AG08395 (cell line): ENCODE measurements at places on chromosomes 12 and 14.

DNA sequence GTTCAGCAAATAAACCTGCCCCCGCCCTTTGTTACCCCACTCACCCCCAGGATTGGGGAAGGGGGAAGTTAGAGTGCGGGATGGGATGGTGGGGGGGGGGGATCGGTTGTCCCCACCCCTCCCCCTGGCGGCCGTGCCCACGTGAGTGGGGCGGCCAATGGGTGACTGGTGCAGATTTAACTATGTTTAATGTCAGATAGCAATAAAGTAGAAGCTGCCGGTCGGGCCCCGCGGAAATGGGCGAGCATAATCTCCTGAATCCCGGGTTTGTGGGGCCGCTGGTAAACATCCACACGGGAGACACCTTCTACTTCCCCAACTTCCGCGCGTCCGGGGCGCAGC, at the start of gene HOXC12:
HOXC12 (plus strand) TSS at position 210 of the 342 bp plus-strand sequence; CDS start at position 237, 27 bp downstream.
- DNase-seq, result no peak

DNA sequence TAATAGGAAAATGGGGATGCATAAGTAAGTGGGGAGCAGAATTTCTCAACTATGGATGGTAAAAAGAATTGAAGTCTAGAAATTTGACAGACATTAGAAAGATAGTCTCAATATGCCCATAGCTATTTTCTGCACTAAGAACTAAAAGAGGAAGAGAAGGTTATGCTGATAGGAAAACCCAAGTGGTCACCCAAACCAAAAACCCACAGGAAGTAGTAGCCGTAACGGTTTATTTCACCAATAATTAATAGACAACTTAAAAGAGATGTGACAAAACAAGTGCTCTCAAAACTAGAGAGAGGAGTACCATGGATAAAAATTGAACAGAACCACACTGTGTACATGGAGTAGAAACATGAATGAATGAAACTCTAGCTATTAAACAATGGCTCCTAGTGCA, 295.4 kb downstream of the FSCB start:
- no peak for DNase-seq

DNA sequence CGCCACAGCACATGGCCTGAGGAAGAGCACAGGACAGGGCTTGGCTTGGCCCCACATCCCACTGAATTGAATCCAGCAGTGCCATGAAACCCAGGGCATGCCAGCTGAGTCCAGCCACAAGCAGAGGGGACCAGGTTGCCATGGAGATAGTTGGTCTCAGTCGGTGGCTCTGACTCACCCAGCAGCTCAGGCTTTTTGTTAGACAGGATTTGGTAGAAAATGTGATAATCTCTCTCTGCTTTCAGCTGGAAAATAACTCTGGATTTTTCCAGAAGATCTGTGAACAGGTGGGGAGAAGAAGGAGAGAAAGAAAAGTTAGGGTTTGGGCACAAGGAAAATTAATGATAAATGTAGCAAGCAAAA, 4.8 kb downstream of the MYH7 start:
- DNase-seq, result peak; percentile 71

DNA sequence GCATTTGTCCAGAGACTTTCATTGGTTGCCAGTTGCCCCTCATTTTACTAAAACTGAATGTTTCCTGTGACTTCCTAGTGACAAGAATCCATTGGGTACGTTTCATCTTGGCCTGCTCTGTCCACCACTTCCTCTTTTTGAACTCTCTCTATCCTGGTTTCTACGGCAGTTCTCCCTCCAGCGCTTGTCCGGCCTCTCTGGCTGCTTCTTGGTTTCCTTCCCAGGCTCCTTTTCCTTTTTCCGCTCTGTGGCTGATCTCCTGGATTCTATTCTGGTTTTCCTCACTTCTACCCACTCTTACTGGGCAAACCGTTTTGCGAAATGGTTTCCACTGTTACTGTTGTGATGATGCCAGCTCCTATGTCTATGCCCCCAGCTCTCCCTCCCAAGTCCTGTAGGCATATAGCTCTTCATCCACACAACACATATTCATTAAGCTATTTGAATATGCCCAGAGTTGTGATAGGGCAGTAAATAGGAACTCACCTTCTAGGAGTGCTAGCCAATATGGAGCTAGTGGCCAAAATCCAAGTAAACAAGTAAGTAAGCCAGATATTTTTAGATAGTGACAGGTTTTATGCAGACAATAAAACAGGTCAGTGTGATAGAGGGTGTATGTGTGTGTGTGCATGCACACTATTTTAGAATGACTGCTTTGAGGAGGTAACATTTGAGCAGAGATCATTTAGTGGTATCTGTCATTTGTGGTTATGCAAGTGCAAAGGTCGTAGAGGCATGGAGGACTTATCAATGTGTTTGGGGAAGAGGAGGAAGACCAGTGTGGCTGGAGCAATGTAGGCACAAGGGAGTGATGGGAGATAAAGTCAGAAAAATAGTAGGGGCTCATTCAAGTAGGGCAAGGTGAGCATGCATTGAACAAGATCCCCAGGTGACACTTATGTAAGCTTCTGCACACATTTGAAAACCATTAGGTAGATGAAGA, 27.9 kb upstream of the CTDSP2 start:
- DNase-seq, result no peak

DNA sequence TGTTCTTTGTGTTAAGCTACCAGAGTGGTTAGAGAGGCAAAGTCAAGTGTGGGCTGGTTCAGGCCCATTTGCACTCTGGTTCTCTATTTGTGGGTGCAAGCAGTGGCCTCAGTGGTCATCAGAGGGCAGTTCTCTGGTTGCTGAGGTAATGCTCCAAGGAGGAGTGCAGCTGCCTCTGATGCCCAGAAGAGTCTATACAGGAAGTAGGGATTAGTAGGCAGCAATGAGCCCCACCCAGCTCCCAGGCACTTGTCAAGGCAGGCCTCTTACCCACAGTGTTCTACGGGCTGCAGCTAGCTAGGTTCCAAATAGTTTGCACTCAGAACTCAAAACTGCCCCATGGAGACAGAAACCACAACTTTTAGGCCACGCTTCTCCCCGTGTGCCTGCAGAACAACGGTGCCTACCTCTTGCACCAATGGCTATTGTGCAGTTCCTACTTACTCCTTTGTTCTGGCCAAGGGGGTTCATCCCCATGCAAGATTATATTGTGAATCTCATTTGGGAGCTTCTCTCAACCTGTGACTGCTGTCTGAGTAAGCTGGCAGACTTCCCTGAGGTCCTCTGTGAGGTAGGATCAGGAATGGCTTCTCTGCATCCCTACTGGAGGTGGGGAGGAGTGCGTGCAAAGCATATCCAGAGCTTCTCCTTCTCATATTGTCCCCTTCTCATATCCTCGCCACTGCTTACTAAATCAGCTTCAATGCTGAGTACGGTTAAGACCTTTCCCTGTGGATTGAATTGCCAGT, 410.3 kb upstream of the LMO3 start:
- DNase-seq, result no peak

- no peak for DNase-seq
These were observed 113.9 kb downstream of the GCH1 start for GRCh38 chr14:54788701-54789100.

- DNase-seq, result no peak
These were observed 101.4 kb downstream of the SLC8A3 start for GRCh38 chr14:70087380-70087697.

DNA sequence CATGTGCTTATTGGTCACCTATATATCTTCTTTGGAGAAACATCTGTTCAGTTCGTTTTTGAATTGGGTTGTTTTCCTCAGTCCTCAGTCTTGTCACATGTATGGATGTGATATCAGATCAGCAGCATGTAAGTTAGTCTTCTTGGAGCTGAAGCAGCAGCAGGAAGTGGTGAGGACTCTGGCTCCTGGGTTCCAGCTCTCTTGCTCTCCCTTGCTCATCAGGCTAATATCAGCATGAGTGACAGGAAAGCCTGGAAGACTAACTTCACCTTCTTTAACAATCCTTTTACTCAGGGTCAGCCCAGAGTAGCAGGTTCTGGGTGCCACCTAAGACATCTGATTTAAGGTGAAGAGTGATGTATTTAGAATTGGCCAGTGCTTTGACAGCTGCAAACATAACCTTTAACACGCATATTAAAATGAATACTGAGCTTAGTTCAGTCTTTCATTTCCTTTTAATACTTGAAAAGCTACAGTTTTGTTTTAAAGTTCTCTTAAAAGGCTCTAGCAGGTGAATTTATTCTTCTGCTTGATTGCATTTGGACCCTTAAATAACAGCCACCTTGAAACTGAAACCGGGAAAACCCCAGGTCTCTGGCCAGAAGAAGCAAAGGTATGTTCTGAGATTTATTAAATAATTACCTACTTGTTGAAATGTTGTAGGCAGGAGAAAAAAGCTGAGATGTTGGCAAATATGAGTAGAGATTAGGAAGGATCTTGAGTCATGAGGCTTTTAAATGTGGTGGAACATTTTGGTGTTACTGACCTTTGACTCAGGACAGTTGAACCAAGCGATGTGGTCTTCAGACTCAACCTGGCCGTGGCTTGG, 54.3 kb downstream of the DRAM1 start:
- DNase-seq, result no peak

GRCh38 chr12:113044516-113044915, 12.0 kb upstream of the DTX1 start:
- no peak for DNase-seq

DNA sequence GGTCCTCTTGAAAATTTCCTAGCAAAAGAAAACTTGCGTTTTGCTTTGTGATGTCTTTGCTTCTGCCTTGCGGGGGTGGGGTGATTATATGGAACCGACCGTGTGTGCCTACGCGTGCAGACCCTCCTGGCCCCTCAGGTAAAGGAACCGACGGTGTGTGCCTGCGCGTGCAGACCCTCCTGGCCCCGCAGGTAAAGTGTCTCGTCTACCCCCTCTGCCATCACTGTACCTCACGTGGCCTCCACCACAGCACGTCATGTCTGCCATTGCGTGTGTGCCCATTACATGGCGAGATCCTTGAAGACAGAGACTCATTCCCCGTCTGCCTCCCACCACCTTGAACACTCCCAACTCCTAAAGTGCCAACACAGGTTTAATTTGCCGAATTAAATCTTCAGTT, 3.6 kb downstream of the GOLGA3 start:
- no peak for DNase-seq

- DNase-seq, result no peak
These were observed 3.0 kb downstream of the B4GALNT1 start for GRCh38 chr12:57629897-57630471.

DNA sequence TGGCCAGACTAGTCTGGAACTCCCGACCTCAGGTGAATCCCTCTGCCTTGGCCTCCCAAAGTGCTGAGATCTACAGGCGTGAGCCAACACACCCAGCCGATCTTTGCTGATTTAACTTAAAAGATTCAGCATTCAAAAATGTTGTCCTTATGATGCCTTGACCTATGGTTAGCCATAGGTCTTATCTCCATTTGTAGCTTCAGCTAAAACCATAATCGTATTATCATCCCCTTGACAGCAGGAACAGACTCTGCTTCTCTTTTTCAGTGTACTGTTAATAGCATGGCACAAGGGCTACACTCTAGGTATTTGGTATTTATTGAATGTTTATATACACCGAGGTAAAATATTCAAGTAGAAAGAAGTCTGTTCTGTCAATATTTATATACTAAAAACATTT, 15.3 kb downstream of the CCDC62 start:
- DNase-seq, result no peak

- no peak for DNase-seq
These were observed 356.2 kb downstream of the SNAPC1 start for GRCh38 chr14:62118461-62118860.

- DNase-seq, result peak; percentile 41
These were observed 5.3 kb downstream of the SCNN1A start for GRCh38 chr12:6369916-6370575.

- DNase-seq, result peak; percentile 72
These were observed 371.9 kb downstream of the ATP23 start for GRCh38 chr12:58313091-58313855.

DNA sequence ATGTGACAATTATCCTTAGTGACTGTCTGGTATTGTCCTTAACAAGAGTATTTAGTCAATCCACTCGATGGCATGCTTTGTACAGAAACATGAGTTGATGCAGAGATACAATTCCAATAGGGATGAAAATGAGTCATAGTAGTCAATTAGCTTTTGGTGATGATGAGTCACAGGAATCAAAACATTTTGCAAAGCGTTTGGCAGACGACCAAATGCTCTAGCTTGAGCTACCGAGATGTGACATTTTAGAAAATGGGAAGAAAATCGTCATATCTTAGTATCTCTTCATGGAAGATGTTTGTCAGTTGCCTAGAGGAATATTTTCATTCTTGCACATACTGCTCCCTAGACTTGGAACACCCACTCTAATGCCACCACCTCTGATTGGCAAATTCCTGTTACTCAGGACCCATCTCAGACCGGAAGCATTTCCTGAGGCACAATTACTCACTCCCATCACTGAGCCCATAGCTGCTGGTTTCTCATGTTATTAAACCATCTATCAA, 95.0 kb downstream of the LMNTD1 start:
- DNase-seq, result peak; percentile 88

DNA sequence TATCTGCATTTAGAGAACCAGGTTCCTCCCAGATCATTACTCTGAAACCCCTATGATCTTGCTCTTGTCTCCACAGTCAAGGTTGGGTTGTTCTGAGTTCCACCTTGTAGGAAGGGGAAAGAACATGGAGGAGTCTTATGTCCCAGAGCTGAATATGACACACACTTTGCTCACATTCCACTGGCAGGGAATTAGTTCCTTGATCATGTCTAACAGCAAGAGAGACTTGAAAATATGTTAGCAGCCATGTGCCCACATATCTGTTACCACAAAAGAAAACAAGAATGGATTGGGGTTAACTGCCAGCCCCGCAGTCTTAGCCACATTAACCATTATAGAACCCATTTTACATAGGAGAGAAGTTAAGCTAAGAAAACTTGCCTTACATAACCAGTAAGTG, 71.1 kb upstream of the MDM1 start:
- DNase-seq, result no peak

DNA sequence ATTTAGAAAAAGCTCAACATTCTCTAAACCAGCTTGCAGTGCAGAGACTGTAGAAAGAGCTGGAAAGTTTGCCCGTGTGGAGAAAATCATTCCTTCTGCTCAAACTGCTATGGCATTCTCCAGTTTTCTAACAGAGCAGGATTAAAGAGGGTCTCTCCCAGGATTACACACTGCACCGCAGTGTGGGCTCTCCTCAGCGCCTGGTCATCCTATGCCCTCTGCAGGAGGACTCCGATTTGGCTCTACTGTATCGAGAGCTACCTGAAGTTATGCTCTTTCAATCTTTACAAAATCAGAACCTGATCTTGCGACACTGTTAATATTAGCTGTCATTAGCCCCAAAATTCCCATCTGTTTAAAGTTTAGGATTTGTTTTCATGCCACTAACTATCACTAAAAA, 33.0 kb downstream of the BHLHE41 start:
- no peak for DNase-seq

- DNase-seq, result peak; percentile 23
These were observed 32.3 kb downstream of the FRS2 start for GRCh38 chr12:69502345-69503081.
